T-cell (primary cell): ENCODE measurements at places on chromosomes 5 and 9.

GRCh38 chr9:128503870-128504269 is 649 bp upstream of the GLE1 start:
- DNase-seq: no peak

GRCh38 chr5:160342413-160342941 is 27.9 kb downstream of the C1QTNF2 start:
- no peak for DNase-seq

DNA sequence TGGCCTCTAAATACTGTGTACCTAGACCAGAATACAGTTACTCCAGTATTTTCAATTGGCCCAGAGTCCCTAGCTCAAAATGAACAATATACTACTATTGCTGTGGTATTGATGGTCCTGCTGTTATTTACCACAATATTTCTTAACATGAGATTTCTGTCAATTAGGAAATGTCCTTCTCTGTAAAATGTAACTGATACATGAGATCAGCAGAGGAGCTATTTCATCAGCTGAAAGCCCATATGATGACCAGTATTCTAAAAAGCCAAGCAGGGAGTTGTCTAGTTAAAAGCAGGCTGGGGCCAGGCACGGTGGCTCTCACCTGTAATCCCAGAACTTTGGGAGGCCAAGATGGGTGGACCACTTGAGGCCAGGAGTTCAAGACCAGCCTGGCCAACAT is 187.7 kb upstream of the PTGER4 start:
- no peak for DNase-seq

DNA sequence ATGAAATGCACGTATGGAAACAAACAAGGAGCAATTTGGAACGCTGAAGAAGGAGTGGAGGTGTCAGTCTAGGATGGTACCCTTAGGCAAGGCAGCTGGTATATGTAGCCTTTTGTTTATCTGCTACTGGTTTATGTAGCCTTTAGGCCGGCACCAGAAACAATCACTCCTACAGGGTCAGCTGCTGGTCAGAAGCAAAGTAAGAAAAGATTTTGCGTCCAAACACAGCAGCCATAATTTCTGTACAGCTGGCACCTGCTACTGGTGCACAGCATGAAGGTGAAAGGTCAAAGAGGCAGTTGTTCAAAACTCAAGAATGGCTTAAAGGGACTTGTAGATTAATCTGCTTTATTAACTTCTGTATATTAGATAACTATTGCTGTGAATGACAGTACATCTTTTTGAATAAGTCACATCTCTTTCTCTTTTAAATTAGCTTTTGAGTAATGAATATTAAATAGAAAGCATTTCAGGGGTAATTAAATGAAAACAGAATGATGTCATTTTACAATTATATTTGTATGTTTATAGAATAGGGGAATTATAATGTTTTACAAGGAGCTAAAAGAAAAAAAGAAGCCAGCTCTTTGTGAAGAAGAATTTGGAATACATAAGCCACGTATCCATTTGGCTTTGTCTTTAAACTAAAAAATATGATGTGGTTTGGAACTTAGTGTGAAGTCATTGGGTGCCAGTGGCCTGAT is 33.1 kb upstream of the TLX3 start:
- no peak for DNase-seq

GRCh38 chr5:137565450-137565849 is 66.3 kb upstream of the SPOCK1 start:
- no peak for DNase-seq

DNA sequence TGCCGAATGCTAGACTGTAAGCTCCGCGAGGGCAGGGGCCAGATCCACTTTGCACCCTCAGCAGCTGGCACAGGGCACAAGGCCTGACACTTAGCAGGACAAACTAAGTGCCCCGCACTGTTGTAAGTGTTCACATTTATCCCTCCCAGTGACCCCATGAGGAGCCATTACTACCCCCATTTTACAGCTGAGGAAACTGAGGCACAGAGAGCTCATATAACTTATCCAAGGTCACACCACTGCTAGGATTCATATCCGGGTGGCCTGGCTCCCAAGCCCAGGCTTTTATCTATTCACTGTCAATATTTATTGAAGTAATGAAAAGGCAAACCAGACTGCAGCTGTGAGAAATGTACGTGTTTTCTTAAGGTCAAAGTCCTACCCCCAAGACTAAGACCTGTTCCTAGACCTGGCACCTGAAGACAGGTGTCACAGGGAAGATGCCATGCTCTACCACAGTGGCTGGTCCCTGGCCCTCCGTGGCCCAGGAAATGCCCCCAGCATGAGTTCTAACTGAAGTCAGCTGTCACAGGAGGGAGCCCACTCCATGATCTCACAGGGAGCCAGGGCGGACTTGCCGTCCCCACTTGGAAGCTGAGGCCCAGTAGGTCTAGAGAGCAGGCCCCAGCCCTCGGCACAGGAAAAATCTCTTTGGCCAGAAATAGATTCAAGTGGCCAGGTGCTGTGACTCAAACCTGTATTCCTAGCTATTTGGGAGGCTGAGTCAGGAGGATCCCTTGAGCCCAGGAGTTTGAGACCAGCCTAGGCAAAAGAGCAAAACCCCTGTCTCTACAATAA is 74.7 kb upstream of the IL17B start:
- no peak for DNase-seq

DNA sequence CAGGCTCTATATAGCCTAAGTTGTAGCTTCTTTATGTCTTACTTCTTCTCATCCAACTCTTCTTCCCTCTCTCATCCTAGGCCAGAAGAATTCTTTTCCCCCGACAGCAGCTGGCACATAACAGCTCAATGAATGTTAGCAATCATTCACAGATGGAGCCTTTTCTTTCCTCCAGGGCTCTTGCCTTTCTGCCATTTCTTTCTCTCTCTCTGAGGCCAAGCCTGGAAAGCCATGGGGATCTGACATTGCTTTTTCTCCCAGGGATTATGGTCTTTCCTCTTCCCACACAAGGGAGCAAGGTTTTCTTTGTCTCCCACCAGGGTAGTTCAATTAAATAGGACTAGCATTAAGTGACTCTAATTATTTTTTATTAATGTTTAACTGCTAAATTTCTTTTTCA is 20.5 kb downstream of the SMIM15 start:
- DNase-seq: no peak

GRCh38 chr9:115154617-115155016 is 36.7 kb upstream of the TNC start:
- DNase-seq: no peak

DNA sequence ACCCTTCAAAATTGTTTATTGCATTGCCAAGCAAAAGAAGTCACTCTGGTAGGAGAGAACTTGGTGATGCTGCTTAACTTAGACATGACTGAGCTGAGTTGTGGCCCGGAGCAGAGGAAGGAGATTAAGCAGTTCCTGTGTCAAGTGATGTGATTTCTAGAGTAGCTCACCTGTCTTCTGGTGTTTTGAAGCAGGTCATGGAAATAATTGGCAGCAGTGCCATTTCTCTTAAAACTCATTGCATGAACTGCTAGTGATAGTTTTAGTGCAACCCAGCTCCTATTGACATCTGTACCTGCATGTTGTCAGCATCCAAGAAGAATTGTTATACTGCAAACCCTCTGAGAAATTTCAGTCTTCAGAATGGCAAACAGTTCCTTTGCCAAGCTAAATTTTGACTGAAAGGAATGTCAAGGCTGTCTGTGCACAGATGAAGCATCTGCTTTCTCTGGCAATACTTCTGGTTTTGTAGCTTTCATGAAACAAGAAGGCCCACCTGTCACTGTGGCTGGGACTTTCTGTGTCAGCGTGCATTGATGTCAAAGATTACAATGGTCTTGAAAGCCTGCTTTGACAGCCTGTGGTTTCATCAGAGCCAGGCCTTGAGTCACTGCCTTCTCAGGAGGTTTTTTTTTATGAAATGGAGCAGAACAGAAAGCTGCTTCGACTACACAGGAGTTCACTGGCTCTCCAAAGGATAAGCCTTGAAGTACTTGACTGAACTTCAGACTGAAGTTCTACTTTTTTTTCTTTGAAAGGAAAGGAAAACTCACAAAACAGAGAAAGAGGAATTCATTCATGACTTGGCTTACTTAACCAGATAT is 90.6 kb downstream of the RALGPS1 start:
- peak; percentile 69 for DNase-seq

- DNase-seq: no peak
Measured at GRCh38 chr9:16010221-16010620, 457.4 kb downstream of the CCDC171 start.

- no peak for DNase-seq
Measured at GRCh38 chr5:43635374-43635773, 32.4 kb downstream of the NNT start.

DNA sequence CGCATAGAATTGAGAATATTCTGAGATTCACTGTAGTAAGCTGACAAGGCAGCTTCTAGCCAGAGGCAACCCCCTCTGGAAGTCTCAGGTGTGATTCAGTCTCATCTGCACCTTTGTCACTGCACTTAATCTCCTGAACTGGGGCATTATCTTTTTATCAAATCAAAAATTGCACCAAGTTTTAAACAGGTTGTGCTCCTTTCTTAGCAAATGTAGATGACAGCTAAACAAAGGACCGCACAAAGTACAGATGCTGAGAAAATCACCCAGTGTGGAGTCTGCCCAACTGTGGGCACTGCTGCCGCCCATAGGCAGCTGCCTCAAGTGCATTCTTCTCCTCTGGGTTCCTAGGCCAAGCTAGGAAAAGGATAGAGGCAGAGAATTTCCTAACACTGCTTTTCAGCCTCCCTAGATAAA is 51.1 kb downstream of the STARD4 start:
- no peak for DNase-seq

DNA sequence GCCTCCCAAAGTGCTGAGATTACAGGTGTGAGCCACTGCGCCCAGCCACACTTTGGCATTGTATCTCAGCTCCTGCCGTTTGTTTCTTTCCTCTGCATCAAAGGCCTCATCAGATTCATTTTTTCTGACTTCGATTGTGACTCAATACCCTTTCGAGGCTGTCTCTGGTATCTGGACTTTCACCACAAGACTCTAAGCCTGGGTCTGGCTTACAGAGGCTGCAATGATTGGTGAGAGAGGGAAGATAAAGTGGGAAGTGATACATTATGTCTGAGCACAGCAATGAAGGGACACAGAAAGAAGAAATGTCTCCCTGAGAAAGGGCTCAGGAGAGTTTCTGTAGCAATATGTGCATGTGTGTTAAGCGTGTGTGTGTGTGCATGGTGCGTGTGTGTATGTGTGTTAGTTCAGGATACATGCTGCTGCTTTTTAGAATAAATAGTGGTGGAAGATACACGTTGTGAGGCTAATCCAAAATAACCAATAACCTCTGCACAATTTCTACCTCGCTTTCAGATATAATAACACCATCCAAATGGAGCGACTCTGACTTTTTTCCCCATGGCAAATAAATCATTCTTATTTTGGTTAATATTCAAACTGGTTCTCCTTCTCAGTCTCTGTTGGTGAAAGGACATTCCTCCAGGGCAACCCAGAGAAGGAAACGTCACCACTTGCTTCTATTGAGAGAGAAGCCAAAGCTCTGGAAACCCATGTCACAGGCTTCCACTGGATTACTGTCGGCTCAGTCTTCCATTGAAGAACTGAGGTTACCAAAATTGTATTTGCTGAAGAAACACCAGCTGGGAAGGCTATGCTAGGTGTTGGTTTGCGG is 8.1 kb upstream of the DAB2 start:
- no peak for DNase-seq

DNA sequence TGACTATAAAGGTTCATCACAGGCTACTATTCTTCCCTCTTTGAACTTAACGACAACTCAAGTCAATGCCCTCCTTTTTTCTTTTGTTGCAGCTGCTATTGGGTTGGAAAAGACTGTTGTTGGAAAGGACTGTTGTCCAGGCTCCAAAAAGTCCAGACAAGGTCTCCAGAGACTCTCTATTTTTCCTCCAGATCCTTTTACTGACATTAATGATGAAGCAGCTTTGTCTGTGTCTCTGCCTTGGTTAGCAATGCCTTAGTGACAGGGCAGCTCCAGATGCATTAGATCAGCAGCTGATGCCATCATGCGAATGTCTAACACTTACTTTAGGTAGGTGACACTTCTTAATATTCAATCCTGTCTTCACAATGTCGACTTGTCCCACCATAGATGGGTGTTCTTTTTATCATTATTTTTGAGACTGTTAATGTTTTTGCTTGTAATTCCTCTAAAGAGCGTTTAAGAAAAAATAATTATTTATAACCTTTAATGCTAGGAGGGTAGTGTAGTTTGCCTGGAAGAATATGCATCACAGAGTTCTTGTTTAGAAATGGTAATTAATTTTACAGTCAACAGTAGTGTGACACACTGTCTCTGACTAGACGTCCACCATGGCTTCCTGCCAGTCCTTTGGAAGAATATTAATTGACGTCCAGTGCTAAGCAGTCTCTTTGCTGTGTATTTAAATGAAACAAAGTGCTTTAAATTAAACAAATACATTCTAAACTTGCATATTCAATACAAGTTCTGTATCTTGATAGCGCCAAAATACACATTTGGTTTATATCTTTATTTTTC is 492.2 kb downstream of the NR2F1-AS1 start:
- DNase-seq: no peak

- DNase-seq: no peak
Measured at GRCh38 chr5:148333262-148333849, 2.0 kb upstream of the SPINK9 start.
